ENCODE measurements at places on chromosomes 12 and 14.

- DNase-seq: no peak
Observed at GRCh38 chr14:76844223-76844622, 18.0 kb downstream of the LRRC74A start.

- no peak for DNase-seq
Observed at GRCh38 chr12:89939522-89940215, 231.0 kb upstream of the ATP2B1 start.

DNA sequence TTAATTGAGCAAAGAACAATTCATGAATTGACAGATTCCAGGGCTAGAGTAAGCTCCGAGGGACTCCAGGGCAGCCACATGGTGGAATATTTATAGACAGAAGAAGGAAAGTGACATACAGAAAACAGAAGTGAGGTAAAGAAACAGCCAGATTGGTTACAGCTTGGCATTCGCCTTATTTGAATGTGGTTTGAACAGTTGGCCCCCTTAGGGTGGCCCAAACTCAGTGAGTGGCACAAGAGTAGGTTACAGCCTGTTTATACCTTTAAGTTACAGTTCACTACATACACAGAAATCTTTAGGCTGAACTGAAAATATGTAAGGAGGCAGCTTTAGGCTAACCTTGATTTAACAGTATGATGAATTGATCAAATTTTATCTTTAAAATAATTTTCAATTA, 174.5 kb upstream of the CNOT2 start:
- no peak for DNase-seq

DNA sequence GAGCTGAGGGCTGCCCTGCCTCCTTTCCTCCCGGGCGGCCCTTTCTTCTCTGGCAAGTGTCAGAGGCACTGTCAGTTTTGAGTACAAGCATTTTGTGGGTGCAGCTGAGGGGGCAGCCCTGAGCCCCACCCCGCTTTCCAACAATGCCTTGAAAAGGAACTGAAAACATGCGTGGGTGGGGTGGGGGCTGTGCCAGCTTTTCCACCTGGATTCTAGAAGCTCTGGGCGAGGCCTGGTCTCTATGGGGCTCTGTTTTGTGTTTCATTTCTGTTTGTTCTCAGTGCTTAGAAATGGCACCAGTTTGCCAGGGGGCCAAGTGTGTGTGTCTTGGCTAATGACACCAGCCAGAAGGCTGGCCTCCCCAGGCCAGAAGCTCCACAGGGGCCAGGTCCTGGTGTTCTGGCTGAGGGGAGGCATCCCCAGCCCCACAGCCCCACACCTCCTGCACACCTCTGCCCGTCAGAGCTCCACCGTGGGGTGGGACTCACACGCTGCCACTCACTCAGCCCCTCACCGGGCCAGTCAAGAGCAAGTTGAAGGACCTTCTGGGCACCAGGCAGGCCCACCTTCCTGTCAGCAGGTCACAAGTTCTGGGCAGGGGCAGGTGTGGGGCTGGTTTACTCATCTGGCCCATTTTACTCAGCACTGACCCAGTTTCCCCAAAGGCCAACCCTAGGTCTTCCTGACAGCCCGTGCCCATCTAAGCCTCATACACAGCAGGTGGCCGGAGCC, 155.1 kb downstream of the CALM1 start:
- DNase-seq: peak; percentile 56

DNA sequence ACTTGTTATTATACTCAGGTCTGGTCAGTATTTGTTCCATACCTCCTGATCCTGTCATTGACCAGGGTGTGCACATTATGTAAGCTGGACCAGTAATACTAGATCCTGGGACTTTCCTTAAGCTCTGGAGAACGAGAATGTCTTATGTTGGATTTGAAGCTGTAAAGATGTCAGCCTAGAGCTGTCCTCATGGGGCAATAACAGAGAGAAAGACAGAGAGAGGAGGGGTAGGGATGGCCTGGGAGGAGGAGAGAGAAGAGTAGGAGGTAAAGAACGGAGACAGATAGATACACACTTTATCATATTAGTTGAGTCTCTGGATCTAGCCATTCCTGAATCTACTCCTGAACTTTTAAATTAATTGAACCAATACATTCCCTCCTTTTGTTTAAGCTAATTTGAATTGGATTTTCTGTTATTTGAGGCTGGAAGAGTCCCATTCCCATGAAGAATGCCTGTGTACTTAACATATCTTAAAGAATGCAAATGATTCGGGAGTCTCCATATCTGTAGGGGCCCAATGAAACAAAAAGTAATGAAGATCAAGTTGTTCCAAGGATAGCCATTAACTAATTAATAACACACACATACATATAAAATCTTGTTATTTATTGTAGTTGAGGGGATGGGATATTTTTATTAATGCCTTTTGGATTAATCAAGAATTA, 55.9 kb downstream of the PLEKHA5 start:
- DNase-seq: no peak

- no peak for DNase-seq
Observed at GRCh38 chr12:57247041-57247440, 3.9 kb downstream of the STAC3 start.

- DNase-seq: no peak
Observed at GRCh38 chr12:108611884-108612415, 14.1 kb upstream of the TMEM119 start.

GRCh38 chr12:132061641-132062430, 82.3 kb downstream of the DDX51 start:
- DNase-seq: no peak
